ENCODE measurements at places on chromosomes 7 and 10.

DNA sequence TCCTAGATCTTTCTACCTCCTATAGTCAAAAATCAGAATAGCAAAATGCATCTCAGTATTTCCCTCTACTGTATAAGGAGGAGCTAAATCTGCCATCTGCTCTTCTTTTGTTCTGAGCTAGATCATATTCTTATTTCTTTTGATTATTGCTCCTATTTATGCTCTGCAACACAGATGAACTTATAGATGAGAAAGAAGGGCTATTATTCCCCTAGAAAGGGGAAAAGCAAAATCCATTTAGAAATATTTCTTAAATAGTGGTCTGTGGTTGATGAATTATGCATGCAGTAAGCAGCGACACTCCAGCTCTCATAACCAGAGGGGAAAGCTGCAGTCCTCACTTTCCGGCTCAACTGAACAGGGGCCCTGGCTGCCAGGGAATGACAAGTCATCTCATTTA, 207.3 kb upstream of the SORCS1 start:
- DNase-seq: no peak

- DNase-seq: no peak
Measured at GRCh38 chr7:69996121-69996520, 397.8 kb downstream of the AUTS2 start.

GRCh38 chr10:67622511-67622910, 73.5 kb downstream of the CTNNA3 start:
- peak; percentile 44 for DNase-seq

DNA sequence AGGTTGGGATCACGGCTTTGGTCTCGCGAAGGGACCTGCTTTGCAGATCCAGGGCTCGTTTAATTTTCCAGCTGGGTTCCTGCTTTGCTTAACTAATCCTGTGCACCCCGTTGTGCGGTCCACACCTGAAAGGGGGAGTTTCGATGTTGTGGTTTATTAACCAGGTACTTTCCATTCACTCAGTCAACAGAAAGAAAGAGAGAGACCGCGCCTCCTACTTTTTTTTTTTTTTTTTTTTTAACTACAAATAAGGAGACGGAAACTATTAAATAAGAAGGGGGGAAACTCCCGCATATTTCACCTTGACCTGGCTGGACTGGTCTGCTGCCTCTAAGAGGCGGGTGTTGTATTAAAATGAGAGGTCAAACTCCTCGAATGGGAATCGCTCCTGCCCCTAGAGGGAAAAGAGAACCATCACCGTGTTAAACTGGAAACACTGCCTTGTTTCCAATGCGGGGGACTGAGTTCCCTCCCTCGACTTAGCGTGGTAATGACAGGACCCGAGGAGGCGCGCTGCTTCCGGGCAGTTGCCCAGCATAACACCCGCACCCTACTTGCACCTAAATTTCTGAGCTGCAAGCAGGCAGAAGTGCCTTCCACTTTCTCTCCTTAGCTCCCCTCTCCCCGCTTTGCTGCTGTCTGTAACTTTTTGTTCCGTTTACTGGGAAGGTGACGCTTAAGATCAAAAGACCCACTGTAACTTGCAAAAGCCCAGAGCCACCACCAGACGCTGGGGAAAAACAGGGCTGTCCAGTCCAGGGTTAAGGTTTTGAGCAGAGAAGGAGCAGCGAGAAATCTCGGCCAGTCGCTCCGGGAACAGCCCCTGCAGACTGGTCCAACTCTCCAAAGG, 1.1 kb upstream of the ITGB8 start:
- no peak for DNase-seq

GRCh38 chr10:50917486-50917885, 32.1 kb upstream of the A1CF start:
- no peak for DNase-seq

DNA sequence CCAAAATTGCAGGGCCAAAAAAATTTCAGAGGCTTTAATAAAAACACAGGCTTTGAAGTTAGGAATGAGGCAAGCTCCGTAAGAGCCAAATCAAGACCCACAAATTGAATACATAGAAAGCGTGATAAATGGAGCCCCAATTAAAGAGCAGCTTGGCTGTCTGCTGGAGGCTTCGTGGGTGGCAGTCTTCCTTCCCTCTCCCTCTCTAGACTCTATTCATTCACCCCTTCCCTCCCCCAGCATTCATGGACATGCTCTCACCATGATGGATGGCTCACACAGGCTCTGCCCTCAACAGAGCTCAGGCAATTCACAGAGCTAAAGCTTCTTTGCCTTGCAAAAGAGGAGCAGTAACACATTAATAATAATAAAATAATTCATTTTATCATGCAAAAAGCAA, 214.1 kb downstream of the HERPUD2 start:
- no peak for DNase-seq
